ENCODE measurements at places on chromosomes 13 and 19.

DNA sequence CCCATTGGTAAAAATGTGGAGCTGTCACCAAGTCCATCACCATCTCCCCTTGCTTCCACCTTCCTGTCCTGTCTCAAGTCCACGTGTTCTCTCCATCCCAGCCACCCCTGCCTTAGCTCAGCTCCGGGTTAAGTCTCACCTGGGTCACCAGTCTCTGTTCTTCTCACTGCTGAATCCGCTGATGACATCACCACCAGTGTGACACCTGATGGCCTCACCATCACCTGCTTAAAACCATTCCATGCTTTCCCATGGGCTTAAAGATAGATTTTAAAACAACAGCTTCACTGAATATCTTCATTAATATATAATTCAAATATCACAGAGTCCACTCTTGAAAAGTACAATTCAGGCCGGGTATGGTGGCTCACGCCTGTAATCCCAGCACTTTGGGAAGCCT lies 42.1 kb downstream of the RGCC start:
- DNase-seq, result no peak

DNA sequence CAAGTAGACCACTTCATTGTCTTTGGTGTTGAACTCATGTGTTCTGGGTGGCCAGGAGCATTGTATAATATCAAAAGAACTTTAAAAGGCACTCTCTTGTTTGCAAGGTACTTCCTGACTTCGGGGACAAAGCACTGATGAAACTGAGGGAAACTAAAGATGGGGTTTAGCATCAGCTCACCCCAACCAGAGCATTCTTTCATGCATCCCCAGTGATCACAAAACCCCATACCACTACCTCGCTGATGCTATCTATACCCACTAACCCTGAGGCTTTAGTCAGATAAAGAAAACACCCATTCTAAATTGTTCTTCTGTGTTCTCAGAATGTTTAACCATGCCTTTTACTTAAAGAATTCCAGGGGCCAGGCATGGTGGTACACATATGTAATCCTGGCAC lies 94.5 kb upstream of the DOCK9 start:
- no peak for DNase-seq

DNA sequence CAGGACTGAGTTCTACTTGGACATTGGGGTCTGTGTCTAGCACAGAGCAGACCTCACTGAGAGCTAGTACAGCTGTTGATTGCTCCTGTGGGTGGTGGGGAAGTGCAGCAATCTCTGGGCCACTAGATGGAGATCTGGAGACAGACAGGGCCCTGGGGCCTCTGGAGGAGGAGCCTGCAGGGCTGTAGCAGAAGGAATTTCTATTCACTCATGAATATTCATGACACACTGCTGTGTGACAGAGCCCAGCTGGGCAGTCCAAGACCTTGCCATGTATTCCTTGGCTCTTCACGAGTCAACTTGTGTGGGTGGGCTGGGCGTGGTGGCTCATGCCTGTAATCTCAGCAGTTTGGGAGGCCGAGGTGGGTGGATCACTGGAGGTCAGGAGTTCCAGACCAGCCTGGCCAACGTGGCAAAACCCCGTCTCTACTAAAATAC lies 37.5 kb downstream of the SUGP2 start:
- DNase-seq, result no peak

GRCh38 chr19:677201-677600 lies 1.0 kb downstream of the FSTL3 start:
- DNase-seq, result no peak
